Inflammatory macrophage treated with lipopolysaccharide for 1 hour (primary cell): ENCODE measurements at places on chromosomes 2 and 18.

DNA sequence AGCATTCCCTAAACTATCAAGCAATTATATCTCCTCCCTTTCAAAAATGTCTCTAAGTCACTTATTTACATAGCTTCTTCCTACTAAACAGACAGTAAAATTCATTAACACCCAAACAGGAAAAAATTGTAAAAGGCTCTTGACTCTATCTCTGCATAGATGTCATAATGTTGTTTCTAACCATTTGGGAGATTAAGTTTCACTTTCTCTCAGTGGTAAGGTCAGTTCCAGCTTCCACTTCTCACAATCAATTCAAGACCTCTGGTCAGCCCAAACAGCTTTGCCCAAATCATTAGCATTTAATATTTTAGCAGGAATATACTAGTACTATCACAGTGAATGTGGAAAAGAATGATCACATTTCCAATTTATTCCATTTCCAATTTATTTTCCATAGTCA is 374.3 kb upstream of the MC4R start:
- no peak for DNase-seq

DNA sequence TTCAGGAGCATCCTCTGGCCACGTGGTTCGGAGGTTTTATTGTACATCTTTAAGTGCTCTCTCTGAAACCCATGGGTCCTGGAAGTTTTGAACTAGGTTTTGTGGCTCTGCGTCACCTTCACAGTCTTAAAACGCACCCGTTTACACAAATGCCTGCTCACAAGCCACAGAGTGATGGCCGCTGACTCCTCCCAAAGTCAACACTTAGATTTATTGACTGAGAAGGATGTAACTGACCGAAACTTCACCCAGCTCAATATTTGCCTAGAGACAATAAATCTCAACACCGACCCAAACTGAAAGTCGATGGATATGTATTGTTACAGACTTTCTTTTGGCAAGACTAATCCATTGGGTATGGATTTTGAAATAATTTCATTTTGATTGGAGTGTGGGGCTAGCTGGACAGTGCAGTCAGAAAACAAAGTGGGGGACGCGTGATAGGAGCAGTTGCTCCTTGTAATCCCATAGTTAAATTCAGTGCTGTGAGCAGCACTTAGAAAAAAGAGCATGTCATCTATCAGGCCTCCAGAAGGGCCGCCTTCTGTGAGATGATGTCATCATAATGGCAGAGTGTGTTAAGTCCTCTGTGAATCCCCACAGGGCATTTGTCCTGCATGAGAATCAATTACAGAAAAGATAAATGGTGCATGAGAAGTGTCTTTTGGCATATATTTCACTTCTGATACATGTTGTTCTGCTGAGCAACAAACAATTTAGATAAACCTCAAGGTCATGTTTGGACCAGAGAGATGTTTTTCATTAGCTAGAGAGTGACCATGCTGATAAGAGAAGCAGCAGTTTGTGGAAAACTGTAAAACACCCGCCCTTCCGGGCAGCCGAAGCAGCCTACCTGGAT is 183.7 kb downstream of the INO80D start:
- no peak for DNase-seq

- DNase-seq, result no peak
These were observed 1071.9 kb upstream of the CHAC2 start for GRCh38 chr2:52695731-52696130.

GRCh38 chr2:141641462-141641861 is 489.4 kb downstream of the LRP1B start:
- DNase-seq, result no peak

- DNase-seq, result no peak
These were observed 309.7 kb upstream of the LRRTM4 start for GRCh38 chr2:77831898-77832297.

- DNase-seq, result no peak
These were observed 284.7 kb downstream of the TRIB2 start for GRCh38 chr2:13001408-13001807.

DNA sequence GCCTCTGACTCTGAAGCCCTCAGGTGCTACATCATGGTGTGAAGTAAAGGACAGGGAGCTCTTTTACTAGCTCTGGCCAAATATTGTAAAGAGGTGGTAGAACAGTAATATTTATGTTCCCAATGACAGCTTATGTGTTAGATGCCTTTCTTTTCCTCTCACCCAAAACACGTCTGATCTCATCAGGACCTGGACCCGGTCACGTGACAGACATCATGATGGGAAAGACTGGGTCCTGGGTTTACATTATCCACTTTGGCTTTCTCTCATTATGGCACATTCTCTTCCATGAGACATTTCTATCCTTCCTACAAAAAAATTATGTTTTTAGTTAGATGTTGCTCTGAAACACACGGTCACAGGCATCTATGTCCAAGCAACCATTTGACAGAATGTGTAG is 548.7 kb upstream of the CDH7 start:
- DNase-seq, result no peak

GRCh38 chr2:7989823-7990222 is 692.0 kb upstream of the ID2 start:
- DNase-seq, result no peak

- DNase-seq, result no peak
These were observed 34.4 kb downstream of the TEX51 start for GRCh38 chr2:126932966-126933710.

DNA sequence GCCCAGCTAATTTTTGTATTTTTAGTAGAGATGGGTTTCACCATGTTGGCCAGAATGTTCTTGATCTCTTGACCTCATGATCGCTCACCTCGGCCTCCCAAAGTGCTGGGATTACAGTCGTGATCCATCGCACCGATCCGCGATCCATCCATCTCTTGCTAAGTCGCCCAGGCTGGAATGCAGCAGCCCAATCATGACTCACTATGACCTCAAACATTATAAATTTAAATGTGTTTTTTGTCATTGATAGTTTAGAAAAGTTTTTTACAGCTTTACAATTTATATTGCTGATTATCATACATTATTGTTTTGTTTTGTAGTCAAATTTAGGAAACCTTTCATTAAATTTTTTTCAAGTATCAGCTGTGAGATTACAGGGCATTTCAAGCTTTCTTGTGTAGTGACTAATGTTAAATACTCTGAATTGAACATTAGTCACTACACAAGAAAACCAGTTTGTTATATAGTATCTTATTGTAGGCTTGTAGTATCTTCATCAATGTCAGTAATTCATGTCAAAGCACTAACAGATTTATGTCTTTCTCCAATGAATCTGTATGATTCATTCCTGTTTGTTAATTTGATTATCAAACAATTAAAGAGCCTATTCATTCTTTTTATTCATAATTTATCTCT is 37.5 kb downstream of the NR4A2 start:
- DNase-seq, result no peak

- DNase-seq, result no peak
These were observed 108.1 kb downstream of the XRCC5 start for GRCh38 chr2:216216951-216217903.

DNA sequence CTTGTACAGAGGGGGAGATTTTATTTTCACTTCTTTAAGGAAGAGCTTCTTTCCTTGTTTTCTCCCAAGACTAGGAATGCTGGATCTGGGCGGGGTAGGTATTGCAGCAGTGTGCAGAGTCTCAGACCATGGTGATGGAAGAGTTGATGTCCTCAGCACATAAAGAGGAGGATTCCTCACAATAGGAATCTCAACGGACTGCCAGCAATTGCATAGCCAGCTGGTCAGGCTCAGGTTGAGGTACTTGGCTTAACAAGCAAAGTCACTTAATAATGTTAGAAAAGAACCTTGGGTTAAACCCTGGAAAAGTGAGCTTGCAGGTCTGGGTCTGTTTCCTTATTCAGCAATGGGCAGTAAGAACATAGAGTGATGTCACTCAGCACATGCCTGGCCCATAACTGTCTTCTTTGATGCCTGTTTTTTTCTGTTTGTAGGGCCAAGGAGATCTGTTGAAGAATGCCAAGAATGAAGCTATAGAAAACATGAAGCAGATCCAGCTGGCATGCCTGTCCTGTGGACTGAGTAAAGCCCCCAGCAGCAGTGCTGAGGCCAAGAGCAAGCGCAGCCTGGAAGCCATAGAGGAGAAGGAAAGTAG is 342.1 kb downstream of the PLCL1 start:
- DNase-seq, result no peak

DNA sequence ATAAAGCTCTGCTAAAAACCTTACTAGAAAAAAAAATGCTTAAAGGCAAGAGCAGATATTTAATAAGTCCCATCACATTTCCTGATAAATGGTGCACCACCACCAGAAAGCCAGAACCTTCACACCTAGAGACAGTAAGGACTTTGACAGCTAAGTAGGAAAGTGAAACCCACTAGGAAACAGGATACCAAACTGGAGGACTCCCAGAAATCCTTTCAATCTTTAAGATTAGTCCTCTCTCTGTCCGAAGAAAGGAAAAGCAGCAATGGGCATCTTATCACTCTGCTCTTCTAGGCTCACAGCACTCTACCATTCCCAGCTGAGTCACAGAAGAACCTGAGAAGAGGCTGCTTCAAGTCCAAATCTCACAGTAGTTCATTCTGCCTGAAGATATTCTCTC is 3.7 kb downstream of the DYM start:
- DNase-seq, result no peak

DNA sequence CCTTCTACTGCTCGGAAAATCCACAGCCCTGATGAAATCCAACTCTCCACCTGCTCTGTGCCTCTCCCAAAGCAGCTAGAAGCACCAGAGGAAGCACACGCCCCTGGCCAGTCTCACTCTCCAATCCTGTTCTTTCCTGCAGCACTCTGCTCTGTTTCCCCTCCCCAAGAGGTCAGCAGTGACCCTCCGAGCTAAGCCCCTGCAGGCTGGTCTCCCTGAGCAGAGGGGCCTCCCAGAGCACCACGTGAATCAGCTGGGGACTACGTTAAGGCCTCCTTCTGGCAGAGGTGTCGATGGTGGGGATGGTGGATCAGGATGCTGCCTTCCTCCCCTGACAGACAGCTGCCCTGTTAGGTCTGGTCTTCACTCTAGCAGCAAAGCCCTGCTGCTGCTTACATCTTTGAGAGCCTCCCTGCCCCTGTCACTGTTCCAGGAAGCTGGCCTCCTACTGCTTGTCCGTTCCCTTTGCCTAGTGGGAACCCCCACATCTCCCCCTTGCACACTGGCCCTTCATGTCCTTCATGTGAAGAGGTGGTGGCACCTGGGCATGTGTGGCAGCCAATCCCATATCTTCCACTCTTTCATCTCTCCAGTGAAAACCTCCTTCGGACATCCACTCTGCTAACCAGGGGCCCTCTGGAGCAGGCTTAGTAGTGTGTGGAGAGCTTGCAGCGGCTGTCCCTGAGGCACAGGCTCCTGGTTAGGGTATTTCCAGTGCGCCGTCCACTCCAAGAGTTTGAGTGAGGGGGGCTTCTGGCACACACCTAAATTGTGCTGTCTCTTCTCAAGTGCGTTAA is 307.5 kb upstream of the HS6ST1 start:
- DNase-seq, result no peak

DNA sequence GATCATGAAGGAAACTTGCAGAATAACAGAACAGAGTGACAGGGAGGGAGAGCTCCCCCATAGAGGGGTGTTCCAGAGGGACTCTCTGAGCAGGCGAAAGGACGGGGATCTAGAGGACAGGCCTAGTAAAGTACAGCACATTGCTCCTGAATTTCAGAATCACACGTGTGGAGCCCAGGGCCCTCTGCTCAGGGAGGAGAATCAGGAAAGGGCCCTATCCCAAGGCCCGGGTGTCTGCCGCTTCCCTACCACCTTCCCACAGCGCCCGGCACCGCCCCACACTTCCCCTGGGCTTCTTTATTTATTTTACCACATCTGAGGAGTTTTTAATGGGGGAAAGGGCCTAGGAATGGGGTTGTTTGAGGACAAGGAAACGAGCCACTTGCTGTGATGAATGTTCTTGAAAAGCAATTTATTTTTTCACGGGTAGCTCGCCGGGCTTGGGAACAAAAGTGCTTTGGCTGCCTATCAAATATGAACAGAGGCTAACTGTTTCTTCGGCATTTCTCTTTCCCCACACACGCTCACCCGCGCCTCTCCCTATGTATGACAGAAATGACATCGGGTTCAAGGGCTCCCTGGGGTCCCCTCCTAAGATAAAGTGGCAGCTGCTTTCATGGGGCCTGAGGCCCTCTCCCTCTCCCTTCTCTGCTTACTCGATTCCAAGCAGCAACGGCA is 79.3 kb upstream of the GLI2 start:
- no peak for DNase-seq

DNA sequence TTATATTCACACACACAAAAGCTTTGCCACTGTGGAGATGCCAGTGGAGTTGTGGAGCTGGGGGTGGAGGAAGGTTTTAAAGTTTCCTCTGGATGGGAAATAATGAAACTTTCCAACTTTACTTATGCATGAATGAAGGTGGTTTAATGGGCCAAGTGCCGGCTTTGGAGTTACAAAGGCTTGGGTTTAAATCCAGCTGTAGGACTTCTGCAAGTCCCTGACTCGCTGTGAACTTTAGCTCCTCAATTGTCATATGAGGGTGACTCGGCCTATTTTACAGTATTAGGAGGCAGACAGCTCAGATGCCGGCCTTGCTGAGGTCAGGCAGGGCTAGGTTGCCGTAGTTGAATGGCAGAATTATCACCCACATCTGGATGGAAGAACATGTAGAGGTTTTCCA is 415.8 kb upstream of the TRIB2 start:
- no peak for DNase-seq

DNA sequence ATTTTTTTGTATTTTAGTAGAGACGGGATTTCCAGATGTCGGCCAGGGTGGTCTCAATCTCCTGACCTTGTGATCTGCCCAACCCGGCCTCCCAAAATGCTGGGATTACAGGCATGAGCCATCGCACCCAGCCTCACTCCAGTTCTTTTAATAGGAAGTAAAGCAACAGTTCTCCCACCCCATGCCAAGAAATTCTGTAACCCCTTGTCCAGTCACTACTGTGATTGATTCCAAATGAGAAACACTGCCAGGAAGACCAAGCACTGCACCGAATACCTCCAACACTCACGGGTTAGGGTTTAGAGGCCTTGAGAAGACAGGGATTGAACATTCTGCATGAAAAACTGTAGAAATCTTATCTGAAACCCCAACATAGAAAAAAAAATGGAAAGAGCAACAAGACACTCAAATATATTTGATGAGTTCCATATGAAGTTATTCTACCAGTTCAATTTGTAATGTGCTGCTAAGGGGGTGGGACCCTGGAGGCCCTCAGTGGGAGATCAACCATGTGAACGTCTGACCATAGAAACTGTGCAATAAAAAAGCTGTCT is 48.2 kb upstream of the BIN1 start:
- DNase-seq, result no peak

DNA sequence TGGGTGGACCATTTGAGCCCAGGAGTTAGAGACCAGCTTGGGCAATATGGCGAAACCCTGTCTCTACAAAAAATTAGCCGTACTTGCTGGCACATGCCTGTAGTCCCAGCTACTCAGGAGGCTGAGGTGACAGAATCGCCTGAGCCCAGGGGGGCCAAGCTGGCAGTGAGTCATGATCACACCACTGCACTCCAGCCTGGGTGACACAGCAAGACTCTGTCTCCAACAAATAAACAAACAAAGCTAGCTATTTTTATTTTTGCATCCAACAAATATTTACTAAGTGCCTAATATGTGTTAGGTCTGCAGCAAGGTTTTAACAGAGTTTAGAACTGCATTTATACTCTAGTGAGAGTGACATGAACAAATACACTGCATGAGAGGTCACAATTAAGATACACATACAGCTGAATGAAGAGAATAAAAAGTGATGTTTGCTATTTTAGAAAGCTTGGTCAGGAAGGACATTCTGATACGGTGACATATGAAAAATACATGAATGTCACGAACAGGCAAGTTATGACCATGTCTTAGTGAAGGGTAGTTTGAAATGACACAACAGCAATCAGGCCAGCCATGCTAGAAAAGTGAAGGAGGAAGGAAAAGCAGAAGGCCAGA is 83.2 kb upstream of the FRZB start:
- no peak for DNase-seq

- DNase-seq, result no peak
These were observed 64.9 kb downstream of the GALR1 start for GRCh38 chr18:77314511-77314910.

- DNase-seq, result no peak
These were observed 298.4 kb downstream of the NYAP2 start for GRCh38 chr2:225697936-225698335.
